ENCODE measurements at places on chromosomes 3 and 15.

DNA sequence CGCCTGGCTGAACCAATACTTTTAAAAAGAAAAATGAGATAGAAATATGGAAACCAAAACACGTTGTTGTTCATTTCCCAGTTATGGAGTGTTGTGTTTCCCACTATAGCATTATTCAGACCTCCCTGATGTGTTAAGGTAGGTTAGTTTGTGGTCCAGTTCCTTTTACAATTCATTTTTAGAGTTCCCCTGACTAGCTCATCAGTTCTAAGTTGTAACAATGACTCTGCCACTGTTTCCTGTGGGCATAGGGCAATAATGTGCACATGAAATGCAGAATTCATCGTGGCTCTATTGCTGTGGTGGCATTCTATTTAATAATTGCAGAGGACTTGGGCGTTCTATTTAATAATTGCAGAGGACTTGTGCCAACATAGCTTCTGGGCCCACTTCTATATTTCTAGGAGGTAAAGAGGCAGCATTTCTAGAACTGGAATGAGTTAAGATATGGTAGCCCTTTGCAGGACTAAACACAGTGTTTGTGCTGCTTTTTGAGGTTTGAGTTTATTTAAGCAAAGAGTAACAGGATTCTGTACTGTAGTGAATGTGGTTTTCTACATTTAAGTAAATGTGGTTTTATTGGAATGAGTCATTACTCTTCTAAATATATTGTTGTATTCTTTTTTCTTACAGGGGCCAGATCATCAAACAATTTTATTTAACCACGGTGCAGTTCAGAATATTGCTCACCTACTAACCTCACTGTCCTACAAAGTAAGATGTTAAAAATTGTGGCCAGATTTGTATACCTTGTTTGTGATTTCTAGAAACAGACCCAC lies 47.5 kb downstream of the ARMC8 start:
- DNase-seq, result no peak

GRCh38 chr15:63848879-63849551 lies 15.3 kb upstream of the HERC1 start:
- no peak for DNase-seq

GRCh38 chr3:37558580-37558979 lies 303.1 kb upstream of the CTDSPL start:
- no peak for DNase-seq

DNA sequence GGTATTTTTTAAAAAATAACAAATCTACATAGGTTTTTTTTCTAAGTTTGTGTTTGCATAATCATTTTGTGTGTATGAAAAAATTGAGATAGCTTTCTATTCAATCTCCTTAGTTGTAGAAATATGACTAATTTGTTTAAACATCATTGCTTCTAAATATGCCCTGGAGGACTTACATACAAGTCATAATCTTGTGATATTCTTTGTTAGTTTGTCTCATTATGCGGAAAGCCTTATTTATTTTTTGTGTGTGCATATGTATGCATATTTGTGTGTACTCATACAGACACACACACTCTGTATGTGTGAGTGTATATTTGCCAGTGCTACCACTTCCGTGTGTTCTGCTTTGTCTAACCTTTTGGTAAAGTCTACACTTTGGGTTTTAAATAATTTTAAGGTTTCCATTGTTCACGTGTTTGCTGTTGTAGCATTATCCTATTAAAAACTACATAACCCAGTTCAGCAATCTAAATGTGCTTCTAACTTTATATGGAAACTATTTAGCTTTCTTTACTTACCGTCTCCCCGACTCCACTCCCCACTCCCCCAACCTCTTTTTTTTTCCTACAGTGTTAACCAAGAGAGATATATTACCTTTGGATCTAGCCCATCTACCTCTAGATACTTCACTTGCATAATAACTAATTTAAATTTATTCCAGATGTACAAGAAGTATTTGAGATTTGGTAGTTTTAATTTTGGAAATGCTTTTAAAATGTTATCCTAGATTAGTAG lies 111.7 kb downstream of the FNDC3B start:
- no peak for DNase-seq

DNA sequence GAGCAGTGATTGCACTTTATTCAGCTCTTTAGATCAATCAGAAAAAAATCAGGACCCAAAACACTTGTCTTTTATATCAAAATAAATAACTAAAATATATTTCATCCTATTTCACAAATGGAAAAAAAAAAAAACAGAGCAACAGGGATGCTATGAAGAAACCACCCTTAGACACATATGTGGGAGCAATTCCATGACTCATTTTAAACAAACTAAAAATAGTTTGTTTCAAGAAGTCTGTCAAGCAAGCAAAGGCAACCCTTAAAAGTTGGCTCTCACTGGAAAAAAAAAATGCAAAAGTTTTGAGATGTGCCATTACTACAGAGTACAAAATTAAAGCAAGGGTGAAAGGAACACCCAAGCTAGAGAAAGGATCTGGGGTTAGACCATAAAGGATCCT lies 5.7 kb downstream of the ATP13A3 start:
- no peak for DNase-seq

DNA sequence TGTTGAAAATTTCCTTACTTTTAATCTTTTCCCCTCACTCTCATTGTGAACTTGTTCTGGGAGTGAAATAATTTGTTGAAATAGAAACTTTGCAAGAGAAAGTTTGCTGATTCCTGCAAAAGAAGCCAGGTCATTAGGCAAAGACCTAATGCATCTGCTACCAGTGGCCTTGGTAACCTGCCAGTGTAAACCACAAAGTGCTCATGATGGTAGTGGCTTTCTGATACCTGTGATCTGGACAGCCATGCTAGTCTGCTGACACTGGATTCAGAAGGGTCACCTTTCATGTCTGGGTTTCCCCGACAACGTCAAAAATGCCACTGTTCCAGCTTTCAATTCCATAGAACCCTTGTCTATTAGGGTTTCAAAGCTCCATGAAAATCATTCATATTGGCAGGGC lies 123.7 kb upstream of the MCTP2 start:
- DNase-seq, result no peak

- no peak for DNase-seq
These were observed 51.6 kb upstream of the C15orf39 start for GRCh38 chr15:75149867-75150709.

- no peak for DNase-seq
These were observed at the start of gene TMC3 for GRCh38 chr15:81373775-81374395. Gene TMC3 (minus strand): TSS chr15:81374213. CDS start chr15:81374077, 136 bp downstream.

- DNase-seq, result no peak
These were observed 402.6 kb upstream of the GBE1 start for GRCh38 chr3:82163907-82164520.

DNA sequence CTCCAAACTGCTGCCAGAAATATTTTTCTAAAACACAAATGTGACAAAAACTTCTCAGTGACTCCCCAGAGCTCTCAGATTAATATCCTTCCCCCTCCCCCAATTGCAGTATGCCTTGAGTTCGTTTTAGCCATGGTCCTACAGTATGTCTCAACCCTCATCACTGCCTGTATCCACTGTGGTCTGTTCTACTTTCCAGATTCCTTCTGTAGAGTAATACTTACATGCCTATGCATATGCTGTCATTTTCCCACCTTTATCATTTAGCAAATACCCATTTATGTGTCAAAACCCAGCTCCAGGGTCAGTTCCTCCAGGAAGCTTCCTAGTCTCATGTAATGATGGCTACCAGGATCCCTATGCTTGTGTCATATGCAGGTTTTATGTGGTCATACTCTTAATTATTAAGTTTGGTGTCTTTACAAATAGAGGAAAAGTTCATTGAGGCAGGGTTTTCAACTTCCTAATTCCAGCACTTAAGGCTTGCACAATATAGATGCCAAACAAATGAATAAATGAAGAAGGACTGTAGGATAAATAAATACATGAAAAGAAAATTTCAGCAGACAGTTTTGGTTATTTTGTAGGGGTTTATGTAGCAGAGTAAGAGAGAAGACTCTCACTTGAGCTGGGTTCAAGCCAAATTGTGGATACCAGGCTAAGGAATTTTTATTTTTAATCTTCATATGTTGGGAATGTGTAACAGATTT lies 170.8 kb downstream of the ALCAM start:
- DNase-seq, result no peak

GRCh38 chr3:4866866-4867265 lies 112.4 kb upstream of the BHLHE40 start:
- no peak for DNase-seq

DNA sequence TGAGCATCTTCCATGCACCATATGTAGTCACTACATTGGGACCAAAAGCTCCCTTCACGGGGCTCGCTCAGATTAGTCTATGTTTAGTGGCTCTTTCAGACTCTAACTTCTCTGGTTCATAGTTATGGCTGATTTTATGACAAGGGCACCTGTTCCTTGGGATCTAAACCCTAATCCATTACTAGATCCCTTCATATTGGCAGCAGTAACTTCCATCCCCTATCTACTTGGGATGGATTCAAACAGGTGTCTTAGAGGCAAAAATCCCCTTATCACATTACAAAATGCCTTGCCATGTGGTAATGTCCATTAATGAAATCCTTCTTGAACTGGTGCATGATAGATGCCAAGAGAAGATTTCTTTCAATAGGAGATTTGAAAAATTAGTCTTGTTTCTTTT lies 96.7 kb upstream of the TP63 start:
- no peak for DNase-seq

GRCh38 chr15:64288577-64288976 lies 67.4 kb downstream of the CSNK1G1 start:
- DNase-seq, result no peak

GRCh38 chr15:57691082-57691481 lies 15.4 kb upstream of the POLR2M start:
- no peak for DNase-seq

- DNase-seq, result no peak
These were observed 20.9 kb downstream of the WNT7A start for GRCh38 chr3:13858768-13859520.

DNA sequence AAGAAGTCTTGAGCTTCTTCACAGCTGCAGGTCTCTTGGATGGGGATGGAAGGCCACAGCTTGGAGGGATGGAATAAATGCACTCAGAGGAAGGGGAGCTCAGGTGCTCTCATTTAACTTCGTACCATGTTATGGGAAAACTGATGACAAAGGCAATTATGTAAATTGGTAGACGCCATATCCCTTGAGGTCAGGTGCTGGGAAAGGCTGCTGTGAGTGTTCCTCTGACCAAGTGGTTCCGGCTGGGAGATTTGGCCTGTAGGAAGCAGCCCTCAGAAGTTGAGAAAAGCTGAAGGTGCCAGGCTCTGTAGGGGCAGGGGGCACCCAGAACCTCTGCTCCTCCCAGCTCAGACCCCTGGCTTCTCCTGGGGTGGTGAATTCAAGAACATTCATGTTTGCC lies 47.1 kb downstream of the FAH start:
- no peak for DNase-seq

DNA sequence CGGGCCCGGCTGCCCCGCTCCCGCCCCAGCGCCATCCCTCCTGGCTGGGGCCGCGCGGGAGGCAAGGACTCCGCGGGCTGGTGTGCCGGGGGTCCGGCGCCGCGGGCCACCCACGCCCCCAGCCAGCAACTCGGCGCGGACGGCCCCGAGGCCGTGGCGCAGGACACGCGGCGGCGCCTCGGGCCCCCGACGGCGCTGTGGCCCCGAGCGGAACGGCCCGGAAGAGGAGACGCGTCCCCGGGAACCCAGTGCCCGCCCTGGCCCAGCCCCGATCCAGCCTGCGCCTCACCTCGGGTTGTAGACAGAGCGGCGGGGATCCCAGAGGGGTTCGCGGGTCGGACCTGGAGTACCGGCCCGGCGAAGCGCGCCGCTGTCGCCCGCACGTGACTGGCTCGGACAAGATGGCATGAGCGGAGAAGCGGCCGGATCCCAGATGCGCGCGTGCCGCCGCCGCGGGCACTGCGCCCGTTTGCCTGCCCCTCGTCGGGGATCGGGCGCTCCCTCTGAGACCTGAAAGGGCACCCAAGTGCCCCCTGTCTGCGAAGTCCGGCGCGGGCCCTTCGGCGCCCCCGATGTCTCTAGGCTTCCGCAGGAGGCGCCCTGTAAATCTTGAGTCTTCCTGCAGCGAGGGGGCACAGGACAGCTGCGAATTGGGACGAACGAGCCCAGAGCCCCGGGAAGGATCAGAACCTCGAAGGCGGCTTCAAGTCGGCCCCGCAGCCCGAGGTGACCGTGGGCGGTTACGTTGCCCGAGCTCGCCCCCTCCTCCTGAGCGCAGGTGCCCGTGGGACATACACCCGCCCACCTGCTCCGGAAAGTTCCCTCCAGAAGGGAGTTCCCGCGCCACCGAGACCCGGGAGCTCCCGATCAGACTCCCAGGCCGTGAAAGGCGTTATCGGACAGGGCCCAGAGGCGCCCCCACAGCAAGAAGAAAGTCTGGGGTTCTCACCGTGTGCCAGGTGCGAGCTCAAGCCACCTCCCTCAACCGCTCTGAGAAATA lies 598 bp upstream of the SFMBT1 start:
- DNase-seq, result peak; percentile 20

- DNase-seq, result no peak
These were observed 793 bp downstream of the PCOLCE2 start for GRCh38 chr3:142888099-142888480.

DNA sequence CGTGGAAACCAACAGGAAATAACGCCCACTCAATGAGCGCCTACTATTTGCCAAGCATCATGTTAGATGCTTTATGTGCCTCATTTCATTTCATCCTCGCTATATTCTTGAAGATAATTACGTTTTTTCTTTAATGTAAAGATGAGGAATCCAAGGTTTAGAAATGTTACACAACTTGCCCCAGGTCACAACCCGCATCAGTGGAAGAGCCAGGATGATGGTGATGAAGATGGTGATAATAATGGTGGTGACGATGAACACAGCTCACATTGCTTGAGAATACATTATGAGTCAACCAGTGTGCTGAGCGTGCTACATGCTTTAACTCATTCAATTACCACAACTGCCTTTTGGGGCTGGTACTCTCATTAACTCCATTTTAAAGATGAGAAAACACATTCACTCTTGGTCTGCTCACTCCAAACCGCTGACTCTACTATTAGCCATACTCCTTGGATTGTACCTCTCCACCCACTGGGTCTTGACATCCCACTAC lies 21.5 kb upstream of the MYO1E start:
- no peak for DNase-seq

- DNase-seq, result peak; percentile 36
These were observed 2.4 kb upstream of the CD96 start for GRCh38 chr3:111539351-111540331.

DNA sequence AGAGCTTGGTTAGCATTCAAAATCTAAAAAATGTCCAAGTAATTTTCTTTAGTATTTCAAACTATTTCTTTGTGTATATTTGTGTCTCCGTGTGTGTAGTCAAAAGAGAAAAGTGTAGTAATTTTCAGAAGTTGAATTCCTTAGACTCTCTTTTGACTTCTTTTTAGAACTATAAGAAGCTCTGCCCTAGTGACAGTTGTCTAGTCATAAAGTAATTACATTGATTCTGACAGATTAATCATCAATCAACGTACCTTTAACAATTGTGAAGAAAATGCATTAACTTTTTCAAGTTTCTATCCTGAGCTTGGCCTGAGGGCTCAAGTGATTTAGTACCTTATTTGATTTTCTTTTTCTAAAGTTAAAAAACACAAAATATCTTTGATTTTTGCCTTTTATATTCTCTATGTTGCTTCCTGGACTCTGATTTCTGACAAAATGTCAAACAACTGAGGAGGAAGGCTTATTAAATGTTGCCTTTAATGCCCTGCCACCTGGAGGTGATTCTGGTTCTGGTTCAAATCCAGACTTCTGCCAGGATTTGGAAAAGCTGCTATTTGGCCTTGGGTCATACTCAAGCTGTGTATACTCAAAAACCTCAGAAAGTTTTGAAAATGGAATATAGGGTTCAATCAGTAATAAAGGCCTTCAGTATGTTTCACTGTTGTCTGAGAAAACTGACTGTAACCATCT lies 653.6 kb downstream of the NSUN3 start:
- DNase-seq, result no peak
